NCI-H524 treated with DMSO at 0.1 percent for 48 hours (cell line): ENCODE measurements at places on chromosomes 11 and 22.

GRCh38 chr11:7154881-7155361, 66.1 kb downstream of the RBMXL2 start:
- DNase-seq, result no peak

DNA sequence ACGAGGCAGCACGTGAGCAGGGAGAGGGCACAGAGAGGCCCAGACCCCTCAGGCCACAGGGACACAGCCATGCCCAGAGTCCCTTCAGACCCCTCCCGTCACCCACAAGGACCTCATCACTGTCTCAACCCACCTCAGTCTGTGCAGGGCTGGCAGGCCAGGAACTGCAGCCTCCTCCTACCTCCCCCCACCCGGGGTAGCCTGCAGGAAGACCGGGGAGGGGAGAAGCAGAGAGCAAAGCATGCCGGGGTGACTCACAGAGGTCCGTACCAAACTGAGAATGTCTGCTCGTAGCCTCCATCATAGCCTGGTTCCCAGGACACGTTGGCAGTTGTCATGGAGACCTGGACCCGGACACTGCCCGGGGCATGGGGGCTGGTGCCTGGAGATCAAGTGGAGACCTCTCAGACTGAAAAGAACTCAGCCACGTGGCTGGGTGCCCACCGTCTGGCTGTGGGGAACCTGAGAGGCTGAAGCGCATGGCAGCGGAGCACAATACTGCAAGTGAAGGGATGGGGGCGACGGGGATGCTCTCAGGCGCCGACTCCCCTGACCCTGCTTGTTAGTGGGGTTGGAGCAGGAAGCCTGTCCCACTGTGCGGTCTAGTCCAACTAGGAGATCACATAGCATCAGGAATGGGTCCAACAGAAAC, 27.2 kb downstream of the IGSF9B start:
- DNase-seq, result no peak

GRCh38 chr11:15624701-15625100, 510.0 kb downstream of the INSC start:
- DNase-seq, result no peak

DNA sequence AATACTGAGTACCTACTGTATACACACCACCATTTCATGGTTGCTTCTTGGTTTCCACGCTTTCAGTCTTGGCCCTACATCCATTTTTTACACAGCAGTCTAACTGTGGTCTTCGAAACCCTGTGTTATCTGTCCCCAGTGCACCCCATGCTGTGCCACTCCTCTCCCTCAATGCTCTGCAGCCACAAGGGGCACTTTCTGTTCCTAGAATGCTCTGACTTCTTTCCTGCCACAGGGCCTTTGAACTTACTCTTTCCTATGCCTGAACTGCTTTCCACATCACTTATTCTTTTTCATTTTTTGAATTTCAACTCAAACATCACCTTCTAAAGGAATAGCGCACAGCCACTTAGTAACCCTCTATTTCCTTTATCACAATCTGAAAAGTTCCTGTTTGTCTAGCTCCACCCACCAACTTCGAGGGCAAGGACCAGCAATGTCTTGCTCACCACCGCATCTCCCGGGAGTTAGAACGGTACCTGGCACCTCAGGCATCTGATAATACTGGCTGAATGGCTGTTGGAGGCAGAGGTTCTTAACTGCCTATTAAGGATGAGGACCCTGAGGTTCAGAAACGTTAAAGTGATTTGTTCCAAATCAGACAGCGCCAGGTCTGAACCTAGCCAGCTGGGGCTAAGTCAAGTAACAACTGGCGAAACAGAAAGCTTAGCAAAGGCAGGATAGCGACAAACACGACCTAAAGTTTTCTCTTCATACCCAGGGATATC, 568 bp downstream of the ALG8 start:
- no peak for DNase-seq

GRCh38 chr11:96893988-96894387, 504.2 kb downstream of the JRKL start:
- no peak for DNase-seq

DNA sequence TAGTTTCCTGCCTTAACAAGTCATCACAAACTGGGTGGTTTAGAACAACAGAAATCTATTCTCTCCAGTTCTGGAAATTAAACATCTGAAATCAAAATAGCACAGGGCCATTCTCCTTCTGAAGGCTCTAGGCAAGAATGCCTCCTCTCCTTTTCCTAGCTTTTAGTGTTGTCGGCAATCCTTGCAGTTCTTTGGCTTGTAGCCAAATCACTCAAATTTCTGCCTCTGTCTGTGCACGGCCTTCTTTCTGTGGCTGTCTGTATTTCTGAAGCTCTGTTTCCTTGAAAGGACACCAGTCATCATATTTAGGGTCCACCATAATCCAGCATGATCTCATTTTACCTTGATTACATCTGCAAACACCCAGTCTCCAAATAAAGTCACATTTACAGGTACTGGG, 795.5 kb downstream of the METTL15 start:
- DNase-seq, result no peak

- DNase-seq, result no peak
Observed at GRCh38 chr11:118264569-118265465, 720 bp upstream of the MPZL2 start.

DNA sequence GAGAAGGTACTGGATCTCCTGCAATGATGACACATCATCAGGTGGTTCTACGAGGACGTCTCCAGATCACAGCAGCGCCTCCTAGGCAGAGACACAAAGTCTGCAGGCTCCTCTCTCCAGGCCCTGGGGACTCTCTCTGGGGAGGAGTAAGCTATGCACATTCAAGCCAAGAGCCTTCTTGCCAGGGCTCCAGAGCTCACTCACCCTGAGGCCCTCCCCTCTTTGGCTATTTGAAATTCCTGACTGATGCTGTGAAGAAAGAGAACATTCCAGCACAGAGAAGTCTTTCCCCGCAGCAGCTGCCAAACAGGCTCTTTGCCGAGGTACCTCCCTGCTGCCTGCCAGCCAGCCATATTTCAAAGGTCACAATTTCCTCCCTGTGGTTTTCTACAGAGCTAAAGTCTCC, 204.9 kb downstream of the CSNK2A3 start:
- no peak for DNase-seq
